ENCODE measurements at places on chromosomes 12 and 14.
A peak's percentile ranks its signal among the peaks of the same experiment; 100 is the strongest.

GRCh38 chr12:40056373-40056772 is 49.5 kb downstream of the SLC2A13 start:
- no peak for DNase-seq

DNA sequence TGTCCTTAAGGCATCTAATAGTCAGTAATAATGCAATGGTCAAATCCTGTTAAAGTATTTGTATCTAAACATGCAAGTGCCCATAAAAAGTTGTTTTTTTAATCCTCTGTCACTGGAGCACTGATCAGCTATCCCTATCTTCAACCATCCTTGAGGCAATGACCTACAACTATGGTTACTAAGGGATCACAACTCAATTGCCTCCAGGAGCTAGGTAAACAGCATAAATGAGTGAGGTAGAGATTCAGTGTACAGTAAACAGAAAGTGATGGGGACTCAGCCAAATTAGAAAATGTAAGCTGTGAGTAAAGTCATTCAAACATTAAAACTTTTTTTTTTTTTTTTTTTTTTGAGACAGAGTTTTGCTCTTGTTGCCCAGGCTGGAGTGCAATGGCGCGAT is 18.6 kb downstream of the SPPL3 start:
- DNase-seq, result no peak

- DNase-seq, result no peak
Observed at GRCh38 chr14:99955826-99956455, 109.3 kb upstream of the EVL start.

DNA sequence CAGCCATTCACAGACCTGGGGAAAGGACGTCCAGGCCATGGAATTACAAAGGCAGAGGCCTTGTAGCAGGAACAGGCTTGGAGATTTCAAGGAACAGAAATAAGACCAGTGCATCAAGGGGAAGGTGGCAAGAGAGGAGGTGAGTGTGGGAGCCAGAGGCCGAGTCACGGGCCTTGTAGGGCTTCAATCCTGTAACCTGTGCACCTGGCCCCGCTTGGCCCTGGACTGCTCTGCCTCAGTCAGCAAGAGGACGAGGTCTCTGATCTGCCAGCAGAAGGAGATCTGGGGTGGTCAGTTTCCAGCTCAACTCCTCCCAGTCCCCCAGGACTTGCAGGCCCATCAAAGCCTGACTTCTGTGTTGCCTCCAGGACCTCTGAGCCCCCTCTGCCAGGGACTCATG is 200.8 kb downstream of the VRK1 start:
- no peak for DNase-seq

DNA sequence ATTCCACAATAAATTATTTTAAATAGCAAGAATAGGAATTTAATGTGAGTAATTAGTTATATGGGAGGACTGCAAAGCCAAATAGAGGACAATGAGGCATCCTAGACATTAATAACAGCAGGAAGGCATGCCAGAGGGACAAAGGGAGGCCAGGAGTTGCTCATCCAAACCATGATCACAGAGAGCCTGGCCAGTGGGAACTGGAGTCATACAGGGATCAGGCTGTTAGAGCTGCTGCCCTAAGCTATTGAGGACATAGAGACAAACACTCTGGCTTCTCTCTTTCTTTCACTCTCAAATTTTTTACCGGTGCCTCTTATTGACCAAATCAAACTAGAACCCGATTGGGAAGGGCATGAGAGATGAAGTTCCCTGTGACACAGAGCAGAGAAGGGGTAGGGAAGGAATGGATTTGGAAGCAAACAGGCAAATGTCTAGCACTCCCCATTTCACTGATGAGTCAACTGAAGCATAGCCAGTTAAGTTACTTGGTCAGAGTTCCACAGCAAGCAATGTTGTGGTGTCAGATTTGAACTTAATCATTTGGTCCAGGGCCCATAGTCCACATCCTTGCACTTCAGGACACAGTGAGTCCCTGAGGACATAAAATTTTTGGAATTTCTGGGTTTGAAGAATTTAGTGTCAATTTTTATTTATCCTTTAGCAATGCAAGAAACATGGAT is 17.9 kb upstream of the CFAP54 start:
- DNase-seq, result no peak

GRCh38 chr14:99189201-99189801 is 82.7 kb downstream of the BCL11B start:
- DNase-seq, result peak; percentile 80

DNA sequence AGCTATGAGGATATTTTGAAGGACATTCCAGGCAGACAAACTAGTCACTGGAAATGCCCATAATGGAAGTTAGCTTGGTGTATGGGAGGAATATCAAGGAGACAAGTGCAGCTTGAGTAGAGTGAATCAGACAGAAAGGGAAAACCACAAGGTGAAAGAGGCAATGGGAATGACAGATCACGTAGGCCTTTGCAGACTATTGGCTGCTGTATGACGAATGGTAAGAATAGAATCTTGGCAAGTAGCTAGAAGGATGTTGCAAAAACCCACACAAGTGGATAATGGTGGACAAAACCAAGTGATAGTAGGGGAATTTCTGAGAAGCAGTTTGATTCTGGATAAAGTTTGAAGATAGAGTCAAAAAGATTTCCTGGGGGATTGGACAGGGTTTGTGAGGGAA is 196.9 kb upstream of the NOVA1 start:
- no peak for DNase-seq

GRCh38 chr12:102950950-102951619 is 6.4 kb upstream of the ASCL1 start:
- no peak for DNase-seq

- no peak for DNase-seq
Observed at GRCh38 chr12:9760699-9761418, at the start of gene CD69. TSS of gene CD69 (minus strand) at chr12:9760901. CDS start at chr12:9760820, 81 bp downstream.

GRCh38 chr14:37172936-37173614 is 669 bp upstream of the SLC25A21 start:
- DNase-seq, result no peak

DNA sequence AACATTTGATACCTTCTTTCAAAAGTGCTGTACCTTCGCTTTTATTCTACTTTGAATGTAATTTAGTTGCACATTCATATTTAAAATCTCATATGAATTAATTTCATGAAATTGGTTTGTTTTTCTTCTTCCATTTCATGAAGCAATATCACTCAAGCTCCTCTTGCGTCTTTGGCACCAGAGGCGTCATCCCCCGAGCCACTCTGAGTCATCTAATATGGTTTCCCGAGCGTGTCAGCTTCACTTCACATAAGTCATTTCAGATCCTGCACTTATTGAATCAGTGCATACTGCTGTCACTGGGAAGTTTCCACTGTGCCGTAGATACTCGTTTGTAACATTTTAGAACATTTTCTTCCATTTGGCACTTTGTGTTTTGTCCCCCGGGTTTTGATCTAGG is 105.6 kb downstream of the SLC25A47 start:
- DNase-seq, result no peak

DNA sequence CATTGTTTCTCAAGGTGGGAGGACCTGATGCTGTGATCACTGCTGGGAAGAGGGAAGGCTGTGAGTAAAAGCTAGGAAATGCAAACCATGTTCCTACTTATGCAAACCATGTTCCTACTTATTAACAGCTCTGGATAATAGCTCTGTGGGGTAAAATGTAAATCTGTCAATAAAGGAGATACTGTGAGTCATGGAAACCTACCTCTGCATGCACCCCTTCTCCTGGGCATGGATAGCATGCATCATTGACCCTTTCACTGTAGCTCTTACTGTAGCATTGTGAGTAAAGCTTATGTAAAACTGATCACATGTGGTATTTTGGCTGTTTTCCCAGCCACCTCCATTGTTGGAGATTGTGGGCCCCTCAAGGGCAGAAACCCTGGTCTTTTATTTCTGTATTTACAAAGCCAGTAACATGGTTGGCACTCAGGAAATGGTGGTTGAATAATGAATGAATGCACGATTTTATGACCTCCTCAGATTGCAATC is 253.7 kb downstream of the GRIN2B start:
- DNase-seq, result peak; percentile 54

GRCh38 chr12:106837782-106838181 is 63.3 kb downstream of the RIC8B start:
- DNase-seq, result no peak

GRCh38 chr14:104277416-104278213 is 139.2 kb downstream of the KIF26A start:
- no peak for DNase-seq

GRCh38 chr14:53336729-53337128 is 183.6 kb upstream of the DDHD1 start:
- no peak for DNase-seq

GRCh38 chr14:71180397-71180796 is 273.1 kb downstream of the PCNX1 start:
- no peak for DNase-seq

DNA sequence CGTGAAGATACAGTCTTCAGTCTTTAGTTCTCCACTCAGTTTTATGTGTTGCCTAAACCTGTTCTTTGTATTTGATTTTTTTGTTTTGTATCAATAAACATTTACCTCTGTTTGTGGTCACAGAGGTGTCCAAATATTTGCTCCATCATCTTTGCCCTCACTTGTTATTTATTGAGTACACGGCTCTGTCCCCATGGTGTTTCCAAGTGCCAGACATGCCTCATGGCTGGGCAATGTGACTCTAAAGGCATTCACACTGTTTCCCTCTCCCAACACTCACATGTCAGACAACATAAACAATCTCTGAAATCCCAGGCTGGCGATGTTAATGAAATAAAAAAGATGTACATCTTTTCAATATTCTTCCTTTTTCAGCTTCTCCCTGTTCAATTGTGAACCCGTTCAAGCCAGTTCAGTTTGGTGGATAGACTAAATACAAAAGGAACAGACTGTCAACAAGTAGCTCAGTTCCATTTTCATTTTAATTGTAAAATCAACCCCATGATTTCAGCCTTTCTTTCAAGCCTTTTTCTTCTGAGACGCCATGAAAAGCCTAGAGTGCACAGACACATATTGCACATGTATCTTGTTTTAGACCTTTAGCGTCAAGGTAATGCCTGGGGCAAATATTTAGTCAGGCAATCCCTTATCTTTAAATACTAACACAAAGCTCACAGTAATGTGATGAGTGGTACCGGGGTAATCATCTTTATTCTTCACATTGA is 680.7 kb downstream of the GALC start:
- no peak for DNase-seq

GRCh38 chr12:2323532-2324255 is 270.9 kb downstream of the CACNA1C start:
- DNase-seq, result no peak

DNA sequence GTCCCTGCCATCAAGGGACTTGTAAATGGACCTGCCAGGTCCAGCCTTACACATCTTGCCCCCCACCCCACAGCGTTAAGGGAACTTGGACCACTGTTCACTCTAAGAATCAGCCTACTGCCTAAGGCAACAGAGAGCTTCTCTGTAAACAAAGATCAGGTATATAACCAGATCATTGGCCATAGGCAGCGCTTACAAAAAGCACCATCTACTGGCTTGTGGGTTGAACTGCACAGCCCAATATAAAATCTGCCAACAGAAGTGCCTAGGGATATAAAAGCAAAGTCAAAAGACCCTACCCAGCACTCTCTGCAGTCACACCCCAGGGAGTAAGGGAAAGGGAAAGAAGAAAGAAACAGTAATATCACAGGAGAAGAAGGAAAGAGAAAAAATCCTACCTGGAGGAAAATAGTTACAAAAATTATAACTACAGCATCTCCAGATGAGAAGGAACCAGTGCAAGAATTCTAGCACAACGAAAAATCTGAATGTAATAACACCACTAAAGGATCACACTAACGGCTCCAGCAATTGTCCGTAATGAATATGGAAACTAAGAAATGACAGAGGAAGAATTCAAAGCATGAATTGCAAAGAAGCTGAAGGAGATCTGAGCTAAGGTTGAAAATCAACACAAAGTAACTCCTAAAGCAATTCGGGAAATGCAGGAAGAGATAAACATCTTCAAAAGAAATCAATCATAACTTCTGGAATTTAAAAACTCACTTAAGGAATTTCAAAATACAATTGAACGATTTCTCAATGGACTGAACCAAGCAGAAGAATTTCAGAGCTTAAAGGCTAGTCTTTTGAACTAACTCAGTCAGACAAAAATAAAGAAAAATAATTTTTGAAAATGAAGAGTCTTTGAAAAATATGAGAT is 95.2 kb upstream of the PCED1B start:
- no peak for DNase-seq

DNA sequence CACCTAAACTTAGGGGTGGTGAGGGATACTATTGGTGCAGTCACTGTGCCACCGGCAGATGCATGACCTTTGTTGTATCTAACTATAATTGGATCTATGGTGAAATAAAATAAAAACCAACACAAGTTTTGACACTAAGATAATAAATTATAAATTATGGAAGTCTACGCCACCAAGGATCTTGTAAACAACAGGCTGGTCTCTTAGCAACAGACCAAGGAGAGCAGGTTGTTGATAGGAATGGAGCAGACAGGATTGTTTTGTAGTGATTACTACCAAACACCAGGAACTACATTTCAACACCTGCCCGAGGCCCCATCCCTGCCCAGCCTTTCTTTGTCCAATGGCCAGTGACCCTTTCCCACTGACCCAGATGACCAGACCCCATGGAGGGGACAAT is 1178.0 kb downstream of the VRK1 start:
- no peak for DNase-seq

GRCh38 chr12:57810450-57810849 is 8.1 kb downstream of the AVIL start:
- DNase-seq, result no peak

- no peak for DNase-seq
Observed at GRCh38 chr12:41418586-41418985, 230.5 kb downstream of the PDZRN4 start.

DNA sequence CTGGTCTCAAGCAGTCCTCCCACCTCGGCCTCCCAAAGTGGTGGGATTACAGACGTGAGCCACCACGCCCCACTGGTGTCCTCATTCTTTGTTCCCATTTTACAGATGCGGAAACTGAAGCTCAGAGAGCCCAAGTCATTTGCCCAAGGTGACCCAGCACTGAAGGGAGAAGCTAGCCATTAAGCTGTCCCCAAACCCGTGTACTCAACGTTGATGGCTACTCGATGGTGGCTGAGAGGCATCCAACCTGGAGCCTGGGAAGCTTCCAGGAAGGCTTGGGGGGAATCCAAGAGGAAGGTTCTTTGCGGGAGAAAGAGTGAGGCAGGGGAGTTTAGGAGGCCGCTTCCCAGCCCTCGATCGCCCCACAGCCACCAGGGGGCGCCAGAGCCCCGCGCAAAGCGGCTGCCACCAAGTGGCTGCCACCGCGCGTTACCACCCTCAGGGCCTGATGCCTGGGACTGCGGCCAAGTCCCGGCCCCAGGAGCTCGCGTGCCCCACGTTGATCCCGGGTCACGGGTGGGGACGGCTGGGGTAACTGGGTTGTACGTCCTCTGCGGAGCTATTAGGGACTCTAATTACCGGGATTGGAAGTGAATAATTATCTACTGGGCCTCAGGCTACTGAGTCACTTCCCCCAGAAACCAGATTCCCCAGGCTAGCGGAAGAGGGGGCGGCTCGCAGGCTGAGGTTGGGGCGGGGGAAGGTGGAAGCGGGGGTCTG is 8.8 kb upstream of the SH2B3 start:
- peak; percentile 51 for DNase-seq

GRCh38 chr12:120468325-120468820 is 1.2 kb downstream of the SRSF9 start:
- DNase-seq, result no peak

DNA sequence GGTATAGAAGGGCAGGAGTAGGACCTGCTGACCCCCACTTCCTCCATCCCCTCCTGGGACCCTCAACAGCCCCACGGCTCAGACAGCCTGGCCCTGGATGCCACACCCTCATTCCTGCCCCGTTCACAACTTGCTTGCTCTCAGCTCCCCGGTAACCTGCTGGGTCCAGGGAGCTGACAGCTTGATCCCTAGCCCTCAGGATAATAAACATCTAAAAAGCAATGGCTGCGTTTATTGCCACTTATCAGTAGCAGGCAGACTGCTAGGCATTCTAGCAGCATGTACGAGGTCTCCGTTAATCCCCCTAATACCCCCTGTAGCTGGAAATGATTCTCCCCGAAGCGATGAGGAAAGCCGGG is 24.3 kb upstream of the RPLP0 start:
- DNase-seq, result no peak
